NK-92 treated with Interleukin-12 subunit alpha and Interleukin-12 subunit beta, amount 100 ng/mL, for 24 hours (cell line): ENCODE measurements at places on chromosomes 7 and 10.

GRCh38 chr10:62803724-62804355, 680 bp upstream of the ADO start:
- no peak for DNase-seq

DNA sequence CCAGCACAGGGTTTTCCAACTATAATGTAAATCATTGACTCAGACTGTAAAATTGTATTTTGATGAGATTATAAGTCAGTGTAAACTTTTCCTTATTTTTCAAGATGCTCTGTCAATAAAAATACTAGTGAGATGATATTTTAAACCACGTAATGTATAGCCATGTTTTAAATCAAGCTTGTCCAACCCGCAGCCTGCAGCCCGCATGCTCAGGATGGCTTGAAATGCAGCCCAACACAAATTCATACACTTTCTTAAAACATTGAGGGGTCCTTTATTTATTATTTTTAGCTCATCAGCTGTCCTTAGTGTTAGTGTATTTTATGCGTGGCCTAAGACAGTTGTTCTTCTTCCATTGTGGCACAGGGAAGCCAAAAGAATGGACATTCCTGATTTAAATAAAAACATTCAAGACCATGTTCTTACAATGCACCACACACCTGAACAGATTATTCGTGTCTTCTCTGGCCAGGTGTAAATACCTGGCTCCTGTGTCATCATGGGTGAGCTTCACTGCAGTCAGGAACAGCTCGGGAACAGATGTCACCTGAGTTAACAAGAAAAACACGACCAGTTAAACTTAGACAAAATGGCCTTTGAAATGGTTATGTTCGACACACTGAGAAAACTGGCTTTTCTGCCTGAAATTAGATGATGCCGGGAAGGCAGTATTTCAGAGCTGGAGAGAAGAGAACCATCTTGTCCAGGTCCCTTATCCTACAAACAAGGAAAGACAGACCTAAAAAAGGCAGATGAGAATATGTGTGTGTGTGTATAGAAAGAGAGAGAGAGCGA, 5.9 kb downstream of the PITRM1 start:
- no peak for DNase-seq

- DNase-seq = no peak
Observed at GRCh38 chr10:85612833-85613232, 753.8 kb downstream of the GRID1 start.

DNA sequence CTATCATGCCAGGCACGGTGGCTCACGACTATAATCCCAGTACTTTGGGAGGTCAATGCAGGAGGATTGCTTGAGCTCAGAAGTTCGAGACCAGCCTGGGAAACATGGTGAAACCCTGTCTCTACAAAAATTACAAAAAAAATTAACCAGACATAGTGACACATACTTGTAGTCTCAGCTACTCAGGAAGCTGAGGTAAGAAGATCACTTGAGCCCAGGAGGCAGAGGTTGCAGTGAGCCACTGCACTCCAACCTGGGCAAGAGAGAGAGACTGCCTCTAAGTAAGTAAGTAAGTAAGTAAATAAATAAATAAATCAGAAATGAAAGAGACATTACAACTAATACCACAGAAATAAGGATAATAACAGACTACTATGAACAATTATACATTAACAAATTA, 36.2 kb downstream of the PDLIM1 start:
- no peak for DNase-seq

GRCh38 chr7:91949221-91950009, 8.8 kb downstream of the AKAP9 start:
- DNase-seq = no peak

DNA sequence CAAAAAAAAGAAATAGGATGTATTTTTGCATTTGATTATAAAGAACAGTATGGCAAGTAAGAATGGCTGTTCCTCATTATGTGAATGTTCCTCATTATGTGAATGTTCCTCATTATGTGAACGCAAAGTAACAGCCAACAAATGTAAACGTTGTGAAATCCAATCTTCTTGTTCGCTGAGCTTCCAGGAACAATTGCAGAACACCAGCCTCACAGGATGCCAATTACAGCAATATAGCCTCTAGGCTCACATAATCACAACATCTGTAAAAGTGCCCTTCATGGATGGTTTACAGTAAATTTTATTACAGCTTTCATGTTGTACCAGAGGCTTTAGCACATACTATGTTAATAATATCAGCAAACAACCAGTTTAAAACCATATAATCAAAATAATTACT, 71.6 kb downstream of the THSD7A start:
- no peak for DNase-seq

DNA sequence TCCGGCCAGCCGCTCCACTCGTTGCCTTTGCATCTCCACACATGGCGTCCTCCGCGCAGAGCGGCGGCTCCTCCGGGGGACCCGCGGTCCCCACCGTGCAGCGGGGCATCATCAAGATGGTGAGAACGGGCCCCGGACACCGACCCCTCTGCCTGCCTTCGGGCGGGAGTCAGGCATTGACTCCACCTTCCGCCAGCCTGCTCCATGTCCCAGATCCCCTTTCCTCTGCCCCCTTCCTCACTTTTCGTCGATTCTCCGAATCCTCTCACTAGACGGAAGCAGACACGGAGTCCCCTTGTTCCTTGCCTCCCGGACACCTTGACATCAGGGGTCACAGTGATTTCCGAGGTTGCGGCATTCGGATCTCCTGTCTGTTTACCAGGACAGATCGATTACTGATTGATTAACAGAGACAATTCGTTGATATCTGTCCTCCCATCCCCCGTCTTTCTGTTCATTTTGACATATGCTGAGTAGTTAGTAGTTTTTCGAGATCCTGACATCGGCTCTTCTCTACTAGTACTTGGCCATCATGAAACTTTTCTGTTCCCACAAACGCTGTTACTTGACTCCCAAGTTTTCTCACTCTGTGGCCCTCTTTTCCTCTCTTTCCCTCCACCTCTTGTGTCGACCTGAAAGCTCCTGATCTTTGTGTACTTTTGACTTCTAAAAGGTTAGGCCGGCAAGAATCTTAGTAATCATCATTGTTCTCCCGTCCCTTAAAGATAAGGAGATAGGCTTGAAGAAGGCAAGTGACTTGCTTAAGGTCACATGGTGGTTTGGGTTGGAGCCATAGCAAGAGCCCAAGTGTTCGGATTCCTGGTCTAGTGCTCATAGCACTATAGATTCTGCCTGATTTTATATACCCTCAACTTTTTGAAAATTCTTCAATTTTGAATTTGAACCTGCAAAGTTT, 597 bp downstream of the SND1 start:
- no peak for DNase-seq
